Liver (tissue), 10 donors: ENCODE measurements at places on chromosomes 1 and 21. TPM values are rescaled to one million over a fixed set of nuclear protein-coding genes. Genes with fewer than 3 reads are reported as not detected.

RHEX gene
- 2.8 TPM for total RNA-seq

DNASE2B gene
- not detected for total RNA-seq

STUM gene
- 0.08 TPM for total RNA-seq

CHIA gene
- total RNA-seq = not detected

SMG7 gene
- 14.2 TPM for total RNA-seq

IGSF5 gene
- total RNA-seq = 0.08 TPM

SPRR2D gene
- total RNA-seq = not detected

ALDH4A1 gene
- total RNA-seq = 287 TPM

SERPINC1 gene
- total RNA-seq = 2,309 TPM

ARHGEF11 gene
- total RNA-seq = 23.7 TPM

FLG2 gene
- not detected for total RNA-seq

BACE2 gene
- total RNA-seq = 6.4 TPM

PAQR6 gene
- total RNA-seq = 0.23 TPM

PRAMEF4 gene
- total RNA-seq = not detected

TMEM125 gene
- total RNA-seq = 0.61 TPM

KIF21B gene
- total RNA-seq = 1.9 TPM

GPR25 gene
- total RNA-seq = not detected

IL20 gene
- not detected for total RNA-seq

LCE1B gene
- not detected for total RNA-seq

AGT gene
- 1,430 TPM for total RNA-seq

COL24A1 gene
- total RNA-seq = under 0.01 TPM

GNG12 gene
- total RNA-seq = 21.8 TPM

FOXD2 gene
- 0.05 TPM for total RNA-seq

KCNJ15 gene
- total RNA-seq = 0.61 TPM

FBXO2 gene
- total RNA-seq = 1.7 TPM

REN gene
- total RNA-seq = 0.25 TPM

KLHL20 gene
- total RNA-seq = 25.9 TPM

ZNF697 gene
- 4.5 TPM for total RNA-seq

DMBX1 gene
- not detected for total RNA-seq

FPGT gene
- 13.7 TPM for total RNA-seq

SRGAP2C gene
- 11.9 TPM for total RNA-seq

SMIM1 gene
- total RNA-seq = 82.9 TPM

ZBTB17 gene
- total RNA-seq = 10.4 TPM

SPATA46 gene
- total RNA-seq = not detected

LAPTM5 gene
- total RNA-seq = 22.3 TPM

S100A13 gene
- total RNA-seq = 5.3 TPM

AKR7A3 gene
- total RNA-seq = 0.23 TPM

EGLN1 gene
- total RNA-seq = 44.8 TPM

GJA9 gene
- total RNA-seq = not detected

TRIM17 gene
- not detected for total RNA-seq

PROK1 gene
- not detected for total RNA-seq

KRTAP19-1 gene
- not detected for total RNA-seq

KCNJ9 gene
- not detected for total RNA-seq
